Dermis blood vessel endothelial cell (primary cell): ENCODE measurements at places on chromosomes 7 and 10. TPM values are rescaled to one million over a fixed set of nuclear protein-coding genes. Genes with fewer than 3 reads are reported as not detected.

GRCh38 chr7:27671675-27672074 lies 9.0 kb upstream of the HIBADH start:
- no peak for DNase-seq

DNA sequence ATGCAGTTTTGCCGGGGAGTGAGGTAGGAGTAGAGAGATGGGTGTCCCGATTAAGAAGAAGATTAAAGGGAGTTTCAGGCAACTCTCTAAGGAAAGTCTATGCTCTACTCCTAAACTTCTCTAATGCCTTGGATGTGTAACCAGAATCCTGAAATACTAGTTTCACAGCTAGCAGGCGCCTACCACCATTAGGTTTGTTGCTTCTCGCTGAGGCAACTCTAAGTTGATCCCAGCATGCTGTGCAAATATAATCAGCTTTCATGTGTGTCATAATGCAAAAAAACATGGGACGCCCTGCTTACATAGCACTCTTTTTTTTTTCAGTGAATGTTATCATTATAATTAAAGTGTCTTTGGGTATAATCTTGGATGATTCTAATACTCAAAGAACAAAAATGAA lies 50.4 kb upstream of the FAM3C start:
- no peak for DNase-seq

NUTM2B gene
- total RNA-seq, result 0.33 and 0.51 TPM in 2 replicates

DNA sequence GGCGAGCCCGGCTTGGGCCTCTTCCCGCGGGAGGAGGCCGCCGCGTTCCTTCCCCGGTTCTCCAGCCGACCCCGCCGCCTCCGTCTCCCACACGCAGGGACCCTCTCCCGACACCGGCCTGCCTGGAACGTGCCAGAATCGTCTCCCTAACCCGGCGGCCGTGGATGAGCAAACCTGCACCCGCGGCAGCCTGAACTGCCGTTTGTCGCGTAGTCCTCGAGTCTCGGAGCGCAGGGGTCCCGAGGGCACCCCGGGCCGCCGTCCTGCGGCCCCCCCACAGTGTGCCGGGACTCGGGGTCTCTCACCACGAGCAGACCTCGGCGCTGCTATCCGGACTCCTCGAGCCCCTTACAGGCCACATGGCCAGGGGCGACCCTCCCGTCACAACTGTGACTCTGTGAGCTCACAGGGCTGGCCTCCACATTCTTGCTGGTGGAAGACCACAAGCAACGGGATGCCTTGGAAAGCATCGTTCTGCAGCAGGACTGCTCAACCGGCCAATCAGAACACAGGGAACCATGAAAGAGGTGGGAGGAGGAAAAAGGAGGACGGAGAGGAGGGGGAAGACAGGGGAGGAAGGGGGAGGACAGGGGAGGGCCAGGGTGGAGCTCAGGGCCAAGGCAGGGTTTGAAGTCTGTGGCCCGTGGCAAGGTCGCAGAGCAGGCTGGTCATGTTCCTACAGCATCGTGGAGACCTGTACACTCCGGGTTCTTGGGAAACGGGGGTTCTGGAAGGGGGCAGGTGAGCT lies 276.9 kb downstream of the DNAJB6 start:
- DNase-seq, result peak; percentile 5

GRCh38 chr7:154415709-154416399 lies 363.7 kb downstream of the DPP6 start:
- DNase-seq, result no peak

DNA sequence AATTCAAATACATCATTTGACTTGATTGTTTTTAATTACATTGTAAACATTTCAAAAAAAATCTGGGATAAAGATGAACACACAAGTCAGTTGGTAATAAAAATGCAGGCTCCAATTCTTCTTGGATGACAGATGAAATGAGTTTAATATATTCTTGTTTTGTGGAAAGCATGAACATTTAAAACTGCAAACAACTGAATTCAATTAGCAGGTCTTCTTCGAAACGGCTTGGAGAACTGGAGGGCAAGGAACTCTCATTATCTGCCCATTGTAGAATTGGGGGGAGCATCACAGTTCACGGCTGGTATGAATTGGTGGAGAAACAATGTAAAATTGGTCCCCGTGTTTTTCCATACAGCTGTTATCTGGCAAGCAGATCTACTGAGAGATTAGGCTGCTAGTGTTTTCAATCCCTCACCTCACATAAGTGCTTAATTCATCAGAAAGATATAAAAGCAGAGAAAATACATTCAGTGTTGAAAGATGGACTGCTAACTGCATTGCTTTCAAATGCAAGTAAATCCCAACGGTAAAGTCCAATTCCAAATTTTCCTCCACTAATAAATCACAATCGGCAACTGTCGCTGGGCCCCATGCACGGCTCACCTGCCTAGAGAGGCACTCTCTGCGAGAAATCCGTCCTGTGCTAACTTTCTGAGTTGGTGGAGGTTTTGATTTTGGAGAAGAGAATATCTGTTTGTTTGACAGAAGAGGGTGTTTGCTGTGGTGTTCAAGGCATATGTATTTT lies 199.5 kb downstream of the ZNF438 start:
- no peak for DNase-seq

DNA sequence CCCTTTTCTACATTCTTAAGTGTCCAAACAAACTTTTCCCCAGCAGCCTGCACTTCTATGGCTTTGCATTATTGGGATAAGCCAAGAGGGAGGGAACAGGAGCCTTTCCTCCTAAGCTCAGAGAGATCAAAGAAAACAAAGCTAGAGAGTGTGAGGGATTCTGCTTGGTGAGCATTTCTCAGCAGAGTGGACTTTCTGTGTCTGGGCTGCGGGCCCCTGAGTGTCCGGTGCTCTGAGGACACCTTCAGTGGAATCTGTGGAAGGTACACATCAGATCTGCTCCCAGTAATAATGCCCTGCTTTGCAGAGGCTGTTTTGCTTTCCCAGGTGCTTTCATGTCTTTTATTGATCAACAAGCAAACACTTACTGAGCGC lies 50.2 kb downstream of the KCNMA1 start:
- DNase-seq, result no peak

RBP4 gene
- not detected in 2 replicates for total RNA-seq

DNA sequence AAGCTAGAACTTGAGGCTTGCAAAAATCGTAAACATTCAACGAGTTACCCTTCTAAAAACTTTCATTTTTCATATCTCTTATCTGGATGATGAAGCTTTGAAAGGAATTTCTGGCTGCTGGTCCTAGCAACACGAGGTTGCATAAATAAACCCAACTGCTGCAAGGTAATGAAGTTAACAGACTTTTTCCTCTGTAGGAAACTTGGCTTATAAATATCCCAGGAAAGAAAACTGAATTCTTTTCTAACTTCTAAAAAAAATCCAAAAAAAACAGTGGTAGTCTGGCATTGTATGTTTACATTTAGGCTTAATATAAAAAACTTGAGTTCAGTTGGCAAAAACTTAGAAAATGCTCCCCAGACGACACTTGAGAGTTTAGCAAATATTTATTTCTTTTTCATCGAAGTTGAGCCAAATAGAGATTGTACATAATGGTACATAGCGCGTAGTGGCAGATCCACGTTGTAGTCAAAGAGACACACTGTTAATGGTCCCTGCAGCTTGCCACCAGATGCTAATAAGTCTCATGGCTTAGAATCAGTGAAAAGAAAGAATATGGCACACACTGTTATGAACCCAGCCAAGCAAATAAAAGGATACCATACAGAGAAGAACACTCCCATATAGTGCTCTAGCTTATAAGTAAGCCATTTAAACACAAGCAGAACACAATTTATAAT lies 200.3 kb upstream of the PCLO start:
- DNase-seq, result no peak

- DNase-seq, result no peak
These were observed 10.3 kb downstream of the PI4K2A start for GRCh38 chr10:97650726-97651125.

SORBS1 gene
- total RNA-seq, result 0.68 and 3.6 TPM in 2 replicates

PTPRN2 gene
- 2.1 and 2.2 TPM in 2 replicates for total RNA-seq

LRIT2 gene
- not detected in 2 replicates for total RNA-seq

GRCh38 chr10:101769541-101770180 lies 6.3 kb downstream of the FGF8 start:
- DNase-seq, result no peak

PLEKHS1 gene
- not detected in 2 replicates for total RNA-seq

DNA sequence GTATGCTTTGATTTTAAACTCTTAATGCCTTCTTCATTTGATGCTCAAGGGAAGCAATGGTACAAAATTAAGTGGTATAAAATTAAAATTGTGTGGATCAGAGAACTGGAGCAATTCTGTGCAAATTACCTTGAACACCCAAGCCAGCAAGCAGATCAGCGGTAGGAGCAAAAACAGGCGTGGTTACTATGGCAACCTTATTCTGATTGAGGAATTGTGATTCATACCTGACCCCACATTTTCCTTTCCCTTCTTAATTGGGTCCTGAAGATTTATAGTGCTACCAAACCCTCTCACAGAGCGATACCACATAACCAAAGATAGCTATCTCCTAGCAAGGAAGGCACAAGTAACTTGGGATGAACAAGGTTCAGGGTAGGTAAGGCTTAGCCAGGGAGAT lies 72.5 kb upstream of the FZD1 start:
- DNase-seq, result peak; percentile 9

GRCh38 chr10:29688230-29688661 lies 53.5 kb upstream of the SVIL start:
- DNase-seq, result peak; percentile 37

HOXA5 gene
- total RNA-seq, result 5.6 and 6.1 TPM in 2 replicates
